ENCODE measurements at places on chromosomes 6 and 20.

DNA sequence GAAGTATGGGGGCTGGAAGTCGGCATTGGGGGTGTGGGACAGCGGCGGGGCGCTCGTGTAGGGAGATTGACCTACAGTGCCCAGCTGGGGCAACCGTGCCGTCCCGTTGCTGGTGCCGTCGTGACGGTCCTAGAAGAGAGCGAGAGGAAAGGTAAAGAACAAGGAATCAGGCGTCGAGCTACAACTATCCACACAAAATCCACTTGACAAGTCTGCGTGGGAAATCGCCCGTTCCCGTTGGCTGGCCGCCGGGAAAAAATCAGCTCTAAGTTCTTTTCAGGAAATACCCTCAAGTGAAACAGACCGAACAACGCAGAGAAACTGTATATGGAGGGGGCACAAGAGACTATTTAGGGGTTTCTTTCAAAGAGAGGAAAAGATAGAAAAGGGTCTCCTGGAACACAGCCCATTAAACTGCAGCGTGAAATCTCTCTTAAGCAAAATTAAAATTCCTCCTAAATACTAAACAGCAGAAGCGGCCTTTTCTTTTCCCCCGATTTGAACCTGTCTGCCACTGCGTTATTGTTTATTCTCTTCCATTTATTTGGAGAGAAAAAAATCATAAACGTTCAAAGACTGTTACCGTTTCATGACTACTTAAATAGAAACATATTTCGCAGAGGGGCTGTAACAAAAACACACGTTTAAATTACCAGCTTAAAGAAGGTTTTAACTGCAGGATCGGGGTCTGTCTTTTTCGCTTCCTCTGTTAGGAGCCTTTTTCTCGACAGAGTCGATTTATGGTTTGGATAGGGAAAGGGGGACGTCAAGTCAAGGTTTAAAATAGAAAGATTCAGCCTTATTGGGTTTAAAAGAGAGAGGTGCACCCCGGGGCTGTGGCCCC lies 4.4 kb downstream of the TFAP2A start:
- no peak for DNase-seq

DNA sequence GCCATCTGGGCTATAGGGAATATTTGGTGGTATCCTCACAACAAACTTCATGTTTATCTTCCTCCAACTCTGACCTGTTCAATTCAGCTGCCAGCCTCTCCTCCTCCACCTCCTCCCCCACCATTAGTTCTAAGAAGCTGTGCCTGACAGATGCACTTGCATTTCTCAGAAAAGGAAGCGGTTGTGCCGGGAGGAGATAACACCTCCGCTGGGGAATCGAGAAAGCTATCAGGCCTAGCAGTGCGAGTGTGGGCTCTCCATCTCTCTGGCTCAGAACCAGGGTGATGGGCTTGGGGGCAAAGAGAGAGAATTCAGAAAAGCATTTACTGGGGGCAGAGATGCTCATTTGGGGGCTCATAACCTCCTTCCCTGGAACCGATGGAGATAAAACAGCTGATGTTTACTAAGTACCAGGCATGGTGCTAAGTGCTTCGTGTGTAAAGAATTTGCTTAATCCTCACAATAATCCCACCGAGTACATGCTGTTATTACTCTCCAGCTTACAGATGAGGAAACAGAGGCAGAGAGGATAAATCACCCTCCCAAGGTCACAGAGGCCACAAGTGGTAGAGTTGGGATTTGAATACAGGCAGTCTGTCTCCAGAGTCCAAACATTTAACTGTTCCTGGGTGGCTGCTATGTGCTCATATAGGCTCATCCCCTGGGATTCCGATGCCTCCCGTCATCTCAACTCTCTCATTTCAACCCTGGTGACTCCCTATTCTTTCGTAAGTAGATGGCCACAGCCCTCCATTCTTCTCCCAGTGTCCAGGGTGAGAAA lies 38.3 kb downstream of the COX4I2 start:
- DNase-seq: peak; percentile 38

GRCh38 chr6:37205175-37205996 lies 35.4 kb downstream of the PIM1 start:
- no peak for DNase-seq

- no peak for DNase-seq
These were observed 138.0 kb upstream of the CCN2 start for GRCh38 chr6:132089173-132089572.

DNA sequence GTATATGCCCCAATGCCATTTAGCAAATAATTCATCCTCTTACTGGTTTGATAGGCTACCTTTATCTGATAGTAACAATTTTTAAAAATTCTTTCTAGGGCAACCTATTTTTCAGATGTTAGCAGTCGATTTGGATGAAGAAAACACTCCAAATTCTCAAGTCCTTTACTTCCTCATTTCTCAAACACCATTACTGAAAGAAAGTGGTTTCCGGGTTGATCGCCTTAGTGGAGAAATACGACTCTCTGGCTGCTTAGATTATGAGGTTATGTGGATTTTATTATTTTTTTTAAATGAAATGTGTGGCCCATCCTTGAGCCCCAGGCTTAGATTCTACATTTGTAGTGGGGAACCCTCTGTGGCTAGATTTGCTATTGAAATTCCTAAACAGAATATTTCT lies 26.3 kb downstream of the CDH26 start:
- DNase-seq: no peak

All from kidney capillary endothelial cell (primary cell).